ENCODE measurements at places on chromosomes 7 and 10.

DNA sequence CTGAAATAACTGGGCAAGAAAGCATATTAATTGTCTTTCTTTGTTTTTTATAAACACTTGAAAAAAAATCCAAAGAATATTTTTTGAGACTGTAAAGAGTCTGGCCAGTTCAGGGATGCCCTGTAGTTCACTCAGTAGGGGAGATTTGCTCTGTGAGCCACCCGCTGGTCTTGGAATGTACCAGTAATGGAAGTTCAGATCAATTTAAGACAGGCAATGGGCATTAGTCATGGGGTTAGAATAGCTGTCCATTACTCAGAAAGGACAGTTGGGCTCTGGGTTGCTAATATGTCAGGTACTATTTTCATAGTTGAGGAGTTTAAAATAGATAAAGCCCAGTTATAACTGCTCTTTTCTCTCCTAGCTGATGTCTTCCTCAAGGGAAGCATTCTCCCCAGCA lies 38.7 kb downstream of the A1CF start:
- H3K27ac ChIP-seq: no peak overlapping the region
- DNase-seq: no peak
- peaks cover 41% of the 10 kb centered on the region for H3K27me3 ChIP-seq
- no peaks in the 10 kb centered on the region for H3K4me1 ChIP-seq
- no peak overlapping the region for H3K4me3 ChIP-seq

DNA sequence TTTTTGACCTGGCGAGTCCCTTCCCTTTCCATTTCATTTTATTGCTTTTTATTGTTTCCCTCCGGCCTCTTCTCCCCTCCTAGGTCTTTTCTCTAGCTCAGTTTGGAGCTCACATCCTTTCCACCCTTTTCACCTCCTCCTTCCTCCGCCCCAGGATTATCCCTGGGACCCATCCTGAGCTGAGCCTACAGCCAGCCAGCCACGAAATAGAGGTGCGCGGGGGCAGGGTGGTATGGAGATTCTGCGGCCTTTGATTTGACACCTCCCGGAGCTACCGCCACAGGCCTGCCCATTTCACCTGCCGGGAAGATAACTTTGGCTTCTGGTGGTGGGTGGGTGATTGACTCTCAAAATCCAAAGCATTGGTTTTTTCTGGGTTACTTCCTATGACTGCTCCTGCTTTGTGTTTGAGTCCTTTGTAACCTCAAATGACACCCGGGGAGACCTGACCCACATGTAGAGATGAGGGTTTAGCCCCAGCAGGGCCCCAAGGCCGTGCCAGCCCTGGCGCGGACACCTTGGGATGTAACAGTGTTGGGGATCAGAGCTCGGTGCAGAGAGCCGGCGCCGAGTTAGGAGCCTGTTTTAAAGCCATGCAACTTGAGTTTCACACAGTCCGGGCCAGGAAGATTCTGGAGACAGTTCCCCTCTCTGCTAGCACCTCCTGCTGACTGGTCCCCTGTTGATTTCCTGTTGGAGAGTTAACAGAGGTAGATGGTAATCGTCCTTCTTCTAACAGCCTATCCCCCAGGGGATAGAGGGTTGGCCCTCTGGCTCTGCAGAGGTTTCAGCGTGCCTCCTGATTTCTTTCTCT lies 1.5 kb downstream of the DUSP5 start:
- peak overlapping the region; percentile 98 for H3K27ac ChIP-seq
- peaks cover 75% of the 10 kb centered on the region for H3K4me1 ChIP-seq
- DNase-seq: no peak
- peaks cover 14% of the 10 kb centered on the region for H3K36me3 ChIP-seq
- H3K4me3 ChIP-seq: peak overlapping the region; percentile 94

DNA sequence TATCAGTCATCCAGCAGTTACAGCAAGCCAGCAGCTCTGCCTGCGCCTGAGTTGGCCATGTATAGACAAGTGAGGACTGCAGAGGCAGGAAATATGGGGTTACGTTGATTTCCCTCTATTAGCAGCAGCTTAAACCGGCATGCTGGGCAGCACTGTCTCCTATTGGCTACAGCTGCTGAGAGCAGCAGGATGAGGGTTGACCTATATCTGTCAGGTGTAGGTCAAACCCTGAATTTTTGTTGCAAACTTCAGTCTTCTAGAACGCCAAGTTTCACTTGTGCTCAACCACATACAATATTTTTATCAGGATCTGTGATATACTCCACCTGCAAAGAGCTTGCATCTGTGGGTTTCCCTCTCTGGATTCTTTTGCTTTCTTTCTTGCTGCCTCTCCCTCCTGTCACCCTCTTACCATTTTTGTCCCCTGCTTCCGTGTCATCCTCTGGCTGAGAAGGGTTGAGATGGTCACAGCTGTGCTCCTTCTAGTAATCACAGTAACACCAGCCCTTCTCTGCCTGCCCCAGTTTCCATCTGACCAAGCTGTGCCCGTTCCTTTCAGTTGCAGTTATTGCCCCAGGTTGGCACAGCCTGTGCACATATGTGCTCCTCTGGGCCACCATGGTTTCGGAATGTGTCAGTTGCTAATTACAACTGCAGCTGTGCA lies 23.8 kb upstream of the GLCCI1 start:
- peak; percentile 52 for DNase-seq
- peaks cover 47% of the 10 kb centered on the region for H3K4me1 ChIP-seq
- H3K27ac ChIP-seq: peak overlapping the region; percentile 83

DNA sequence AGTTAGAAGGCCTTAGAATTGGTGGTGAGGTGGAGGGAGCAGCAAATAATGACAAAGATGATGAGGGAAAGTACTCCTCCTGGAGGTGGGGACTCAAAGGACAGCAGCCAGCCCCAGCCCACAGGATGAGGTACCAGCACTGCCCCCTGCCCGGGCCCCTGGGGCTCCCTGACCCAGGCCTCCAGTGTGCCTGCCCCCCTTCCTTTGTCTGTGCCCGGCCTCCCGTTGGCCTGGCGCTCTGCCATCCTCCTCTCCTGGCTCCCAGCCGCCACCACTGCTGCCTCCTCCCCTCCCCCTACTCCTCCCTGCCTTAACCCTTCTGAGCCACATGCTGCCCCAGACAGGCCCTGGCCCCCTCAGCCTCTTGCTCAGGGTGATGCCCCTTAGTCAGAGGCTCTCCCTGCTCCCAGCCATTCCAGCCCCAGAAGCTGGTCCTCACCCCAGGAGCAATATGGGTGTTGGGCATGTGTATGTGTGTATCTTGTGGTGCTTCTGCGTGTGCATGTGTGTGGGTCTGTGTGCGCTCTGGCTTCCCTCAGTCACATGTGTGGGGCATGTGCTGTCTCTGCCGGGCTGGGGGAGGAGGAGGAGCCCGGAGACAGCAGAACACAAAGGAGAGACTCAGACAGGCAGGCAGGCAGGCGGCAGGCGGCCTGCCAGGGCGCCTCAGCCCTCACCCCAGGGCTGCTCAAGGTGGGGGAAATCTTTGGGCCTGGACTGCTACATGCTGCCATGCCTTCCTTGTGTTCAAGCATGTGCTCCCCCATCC lies 2.6 kb downstream of the LDB1 start:
- H3K4me1 ChIP-seq: peaks cover 77% of the 10 kb centered on the region
- peak overlapping the region; percentile 91 for H3K4me3 ChIP-seq
- no peaks in the 10 kb centered on the region for H3K27me3 ChIP-seq

DNA sequence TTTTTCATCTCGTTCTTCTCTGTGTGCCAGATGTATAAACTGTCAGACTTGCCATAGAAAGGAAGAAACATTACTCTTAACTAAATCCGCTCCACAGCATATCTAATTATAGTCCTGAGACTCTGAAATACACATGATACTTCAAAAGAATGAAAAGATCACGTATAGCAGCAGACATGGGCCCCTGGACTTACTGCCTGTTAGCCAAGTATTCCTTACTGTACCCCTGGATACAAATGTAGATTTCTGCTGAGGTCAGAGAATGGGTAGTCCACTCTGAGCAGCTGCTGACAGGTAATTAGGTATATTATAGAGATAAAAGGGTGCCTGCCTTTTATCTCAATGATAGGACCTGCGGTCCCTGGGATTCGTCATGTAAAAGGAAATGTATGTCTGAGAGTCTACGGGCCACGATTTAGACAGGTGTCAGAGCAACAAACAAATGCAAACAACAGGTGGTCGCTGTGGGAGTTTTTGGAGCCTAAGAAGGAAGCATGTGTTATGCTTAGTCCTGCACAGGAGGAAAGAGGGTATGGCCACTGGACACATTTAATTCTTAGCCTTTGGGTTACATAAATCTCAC lies 69.4 kb downstream of the VOPP1 start:
- H3K4me3 ChIP-seq: no peak overlapping the region
- DNase-seq: no peak
- H3K27ac ChIP-seq: no peak overlapping the region
- H3K27me3 ChIP-seq: no peaks in the 10 kb centered on the region

GRCh38 chr10:33235251-33235884 lies 99.1 kb downstream of the NRP1 start:
- no peak overlapping the region for H3K4me3 ChIP-seq
- no peak for DNase-seq
- no peak overlapping the region for H3K27ac ChIP-seq
- H3K36me3 ChIP-seq: no peaks in the 10 kb centered on the region
